Fibroblast of lung (primary cell): ENCODE measurements at places on chromosomes 7 and 10. TPM values are rescaled to one million over a fixed set of nuclear protein-coding genes. Genes with fewer than 3 reads are reported as not detected.

GRCh38 chr7:80488851-80489370, 23.0 kb downstream of the GNAT3 start:
- DNase-seq, result no peak

GRCh38 chr7:21092766-21093702, 306.3 kb upstream of the SP8 start:
- no peak for DNase-seq

DNA sequence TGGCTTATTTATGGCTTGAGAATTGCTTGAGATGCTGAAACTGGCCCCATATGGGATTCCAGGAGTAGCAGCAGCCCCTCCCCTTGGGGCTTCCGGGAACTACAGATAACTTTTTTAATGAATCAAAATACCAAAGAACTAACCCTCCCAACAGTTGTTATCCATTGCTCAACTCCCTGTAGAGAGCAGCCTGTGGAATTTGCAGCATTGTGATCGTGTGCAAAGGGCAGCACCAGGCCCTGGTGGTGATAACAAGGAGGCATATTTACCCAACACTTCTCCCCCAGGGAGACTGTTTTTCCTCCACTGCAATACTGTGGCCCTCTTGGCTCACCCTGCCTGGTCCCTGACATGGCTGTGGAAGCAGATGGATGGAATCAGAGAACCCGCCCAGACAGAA, 196.2 kb downstream of the PLXNA4 start:
- peak; percentile 52 for DNase-seq

DNA sequence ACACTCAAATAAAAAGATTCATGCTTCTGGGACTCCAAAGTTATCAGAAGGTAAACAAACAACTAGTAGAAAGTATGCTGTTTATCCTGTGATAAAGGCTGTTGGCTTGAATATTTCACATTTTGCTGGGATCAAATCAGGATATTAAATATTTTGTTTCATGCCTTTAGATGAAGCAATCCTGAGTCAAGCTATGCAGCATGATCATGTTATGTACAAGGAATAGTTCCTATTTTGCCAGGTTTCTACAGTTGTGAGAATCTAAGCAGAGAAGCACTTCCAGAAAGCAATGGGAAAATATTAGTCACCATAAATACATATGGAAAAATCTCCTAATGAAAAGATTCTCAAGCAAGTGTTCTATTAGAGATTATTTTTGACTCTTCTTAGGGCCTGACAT, 262.8 kb upstream of the PCDH15 start:
- DNase-seq, result peak; percentile 25

DNA sequence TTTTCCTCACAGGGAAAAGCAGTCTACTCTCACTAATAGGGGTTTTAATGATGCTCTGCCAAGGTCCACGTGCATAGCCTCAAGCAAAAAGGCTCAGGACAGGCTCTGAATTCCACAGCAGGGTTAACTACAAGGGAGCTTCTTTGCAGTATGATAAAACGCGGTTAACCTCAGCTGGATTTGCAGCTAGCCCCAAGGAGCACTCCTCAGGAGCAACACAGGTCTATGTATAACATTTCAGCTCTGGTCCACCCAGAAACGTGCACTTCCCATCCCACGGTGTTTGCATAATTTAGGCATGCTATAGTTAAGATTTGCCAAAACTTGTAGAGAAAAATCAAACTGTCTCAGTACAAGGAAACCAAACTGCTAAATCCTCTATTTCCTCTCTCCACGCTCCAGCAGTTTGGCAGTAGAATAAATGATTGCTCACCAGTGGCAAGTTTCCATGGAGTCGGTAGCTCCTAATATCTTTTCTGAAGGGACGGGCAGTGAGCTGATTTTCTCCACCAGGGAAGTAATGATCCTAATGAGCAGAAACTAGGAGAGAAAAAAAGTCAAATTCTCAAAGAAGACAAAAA, 13.1 kb upstream of the ASB4 start:
- DNase-seq, result peak; percentile 24

- no peak for DNase-seq
Measured at GRCh38 chr10:110306452-110306768, 1.7 kb upstream of the SMNDC1 start.

DNA sequence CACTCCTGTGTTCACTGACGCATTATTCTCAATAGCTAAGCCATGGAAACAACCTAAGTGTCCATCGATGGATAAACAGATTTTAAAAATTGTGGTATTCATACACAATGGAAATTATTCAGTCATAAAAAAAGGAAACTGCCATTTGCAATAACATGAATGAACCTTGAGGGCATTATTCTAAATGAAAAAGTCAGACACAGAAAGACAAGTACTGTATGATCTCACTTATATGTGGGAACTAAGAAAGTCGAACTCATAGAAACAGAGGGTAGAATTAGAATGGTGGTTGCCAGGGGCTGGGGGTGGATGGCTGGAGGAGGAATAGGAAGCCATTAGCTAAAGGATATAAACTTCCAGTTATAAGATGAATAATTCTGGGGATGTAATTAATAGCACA, 71.8 kb downstream of the JAZF1 start:
- DNase-seq, result no peak

GRCh38 chr10:35821339-35821911, 179.3 kb upstream of the FZD8 start:
- DNase-seq, result no peak

GRCh38 chr7:131014906-131015656, 281.1 kb upstream of the KLF14 start:
- peak; percentile 64 for DNase-seq

DNA sequence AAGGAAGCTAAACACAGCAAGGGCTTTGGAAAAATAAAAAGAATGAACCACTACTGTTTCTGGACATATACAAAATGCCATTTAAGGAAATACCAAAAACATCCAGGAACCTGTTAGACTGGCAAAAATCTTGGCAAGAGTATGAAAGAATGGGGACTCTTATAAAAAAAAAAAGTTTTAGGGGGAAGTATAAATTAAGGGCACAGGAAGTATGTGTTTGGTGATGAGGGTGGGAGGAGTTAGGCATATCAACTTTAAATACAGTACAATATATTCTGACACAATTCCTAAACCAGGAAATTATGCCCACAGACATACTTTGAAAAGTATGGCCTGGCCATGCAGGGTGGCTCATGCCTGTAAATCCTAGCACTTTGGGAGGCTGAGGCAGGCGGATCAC, 74.2 kb downstream of the WAPL start:
- no peak for DNase-seq

DNA sequence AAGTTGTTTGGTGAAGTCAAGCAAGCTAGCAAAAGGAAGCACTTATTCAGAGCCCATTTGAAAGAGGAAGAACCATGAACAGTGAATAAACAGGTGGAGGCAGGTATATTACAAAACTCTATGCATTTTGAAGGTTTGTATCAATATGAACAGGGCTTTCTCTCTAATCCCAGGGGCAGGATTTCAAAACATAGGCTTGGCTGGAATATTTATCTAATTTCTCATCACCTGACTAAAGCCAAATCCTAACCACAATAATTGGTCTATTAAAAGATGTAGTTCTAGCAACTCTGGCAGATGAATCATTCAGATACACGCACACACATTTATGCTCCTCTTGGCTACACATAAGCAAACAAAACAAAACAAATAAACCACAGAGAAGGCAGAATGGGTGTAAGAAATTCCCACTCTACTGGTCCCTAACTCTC, 554.4 kb downstream of the INHBA start:
- DNase-seq, result peak; percentile 95

- DNase-seq, result no peak
Measured at GRCh38 chr7:104569751-104570150, 241.3 kb downstream of the LHFPL3 start.

- DNase-seq, result no peak
Measured at GRCh38 chr7:79034730-79035129, 418.7 kb downstream of the MAGI2 start.

DNA sequence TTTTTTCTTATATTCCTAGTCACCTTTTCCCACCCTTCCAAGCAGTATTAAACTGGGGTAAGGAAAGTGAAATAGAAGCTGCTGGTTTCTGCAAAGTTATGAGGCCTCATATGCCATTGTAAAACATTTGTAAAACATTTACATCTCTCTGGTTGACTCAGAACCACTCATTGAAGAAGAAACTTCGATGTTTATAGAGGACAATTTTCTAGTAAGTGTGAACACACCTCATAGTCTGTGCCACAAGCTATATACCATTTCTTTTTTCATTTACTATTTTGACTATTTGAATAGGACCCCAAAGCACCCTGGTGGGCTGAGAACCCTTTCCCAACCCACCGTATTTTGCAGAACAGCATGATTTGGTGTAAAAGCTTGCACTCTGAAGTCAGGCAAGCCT, 12.9 kb upstream of the ITGB1 start:
- no peak for DNase-seq

DNA sequence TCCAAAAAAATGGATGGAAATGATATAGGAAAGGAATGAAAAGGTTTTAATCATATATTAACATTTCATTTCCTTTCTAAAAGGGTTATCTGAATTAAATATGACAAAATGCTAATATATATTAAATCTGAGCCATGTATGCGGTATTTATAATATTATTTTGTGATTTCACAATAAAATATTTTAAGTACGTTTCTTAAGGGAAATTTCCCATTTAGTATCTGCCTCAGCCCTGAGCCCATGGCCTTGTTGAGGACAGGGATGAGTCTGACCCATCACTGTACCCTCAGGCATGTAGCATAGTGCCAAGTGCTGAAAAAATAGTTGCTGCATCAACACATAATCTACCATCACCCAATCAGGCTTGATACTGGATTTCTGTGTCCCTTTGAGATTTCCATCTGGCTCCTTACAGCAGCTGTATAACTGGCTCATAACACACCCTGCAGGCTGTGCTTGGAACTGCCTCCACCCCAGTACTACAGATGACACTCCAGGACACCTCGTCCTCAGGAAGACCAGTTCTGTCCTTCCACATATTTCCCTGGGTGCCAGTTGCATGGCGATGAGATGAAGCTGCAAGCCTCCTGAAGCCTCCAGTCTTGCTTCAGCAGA, 59.4 kb upstream of the ASAH2 start:
- no peak for DNase-seq

Gene MSMB
- not detected in 2 replicates for total RNA-seq

Gene EBF3
- under 0.01 and 0.17 TPM in 2 replicates for total RNA-seq

Gene SFMBT2
- 2.5 and 2.8 TPM in 2 replicates for total RNA-seq

Gene CRYGN
- 0.26 and 0.50 TPM in 2 replicates for total RNA-seq

Gene ASAH2B
- 2.3 and 3.0 TPM in 2 replicates for total RNA-seq

Gene ZNF503
- total RNA-seq, result 7.1 and 8.2 TPM in 2 replicates

Gene PNLIP
- not detected in 2 replicates for total RNA-seq

Gene ABCB1
- 0.77 and 4.8 TPM in 2 replicates for total RNA-seq

Gene SVOPL
- not detected in 2 replicates for total RNA-seq

Gene HYCC1
- total RNA-seq, result 168 and 197 TPM in 2 replicates
